WTC11 (cell line): ENCODE measurements at places on chromosomes 3 and 15.

- DNase-seq, result no peak
These were observed 22.7 kb upstream of the CHL1 start for GRCh38 chr3:173886-174285.

DNA sequence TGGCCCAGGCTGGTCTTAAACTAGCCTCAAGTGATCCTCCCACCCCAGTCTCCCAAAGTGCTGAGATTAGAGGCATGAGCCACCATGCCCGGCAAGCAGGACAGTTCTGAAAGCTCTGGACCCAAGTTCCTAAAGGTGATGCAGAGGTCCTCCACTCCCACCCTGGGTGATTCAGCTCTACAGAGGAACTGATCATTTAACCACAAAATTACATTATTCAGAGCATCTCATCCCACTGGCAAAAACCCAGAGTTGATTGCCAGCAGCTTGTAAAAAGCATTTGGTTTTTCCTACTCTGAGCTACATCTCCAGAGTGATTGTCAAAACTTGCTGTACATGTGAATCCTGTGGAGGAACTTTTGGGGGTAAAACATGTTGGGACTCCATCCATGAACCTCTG, 60.2 kb downstream of the SLTM start:
- no peak for DNase-seq

GRCh38 chr15:98787936-98788757, 139.8 kb downstream of the IGF1R start:
- no peak for DNase-seq

DNA sequence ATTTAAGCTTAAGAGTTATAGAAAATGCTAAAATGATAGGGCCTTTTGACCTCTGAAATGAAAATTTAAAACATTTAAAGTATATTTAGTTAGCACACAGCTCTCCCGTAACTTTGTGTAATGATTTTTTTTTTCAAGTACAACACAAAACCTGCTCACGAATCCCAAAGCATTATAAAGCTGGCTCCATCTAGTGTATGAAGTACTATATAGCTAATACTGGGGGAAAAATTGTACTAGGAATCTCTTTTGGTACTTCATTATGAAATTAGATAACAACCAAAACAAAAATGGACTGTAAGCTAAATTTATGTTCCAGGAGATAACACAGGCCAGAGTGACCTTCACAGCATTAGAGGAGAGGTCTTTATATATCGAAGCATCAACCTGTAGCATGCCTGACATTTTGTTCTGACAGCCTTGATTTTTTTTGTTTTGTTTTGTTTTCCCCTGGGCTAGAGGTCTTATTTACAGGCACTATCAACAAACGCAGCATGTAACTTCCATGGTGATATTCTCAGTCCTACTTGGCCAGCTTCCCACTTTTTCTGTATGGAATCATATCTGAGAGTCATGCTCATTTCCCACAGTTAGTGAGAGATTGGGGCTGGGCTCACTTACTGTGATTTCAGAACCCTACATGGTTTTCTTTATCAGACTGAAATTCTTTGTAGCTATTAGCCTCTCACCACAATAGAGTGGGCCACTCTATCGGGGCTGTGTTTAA, 116.3 kb downstream of the MITF start:
- no peak for DNase-seq

GRCh38 chr3:149620291-149621020, 37.4 kb downstream of the WWTR1 start:
- DNase-seq, result no peak

DNA sequence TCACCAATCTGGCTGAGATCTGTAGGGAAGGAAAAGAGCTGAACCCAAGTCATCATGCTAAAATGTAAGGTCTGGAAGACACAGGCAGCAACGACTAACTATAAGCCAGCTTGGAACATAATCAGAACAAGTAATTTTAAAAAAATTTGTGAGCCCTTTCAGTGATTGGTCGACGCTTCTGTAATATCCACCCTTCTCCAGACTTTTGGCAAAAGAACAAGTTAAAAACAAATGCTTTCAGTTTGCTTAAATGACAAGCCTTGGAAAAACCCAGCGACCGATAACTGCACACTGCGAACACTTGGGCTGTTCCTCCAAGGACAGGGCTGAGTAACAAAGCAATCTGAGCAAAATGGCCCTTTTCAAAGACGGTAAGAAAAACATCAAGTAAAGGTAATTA, 49.6 kb downstream of the PCSK6 start:
- no peak for DNase-seq

GRCh38 chr15:42140383-42141070, 15.9 kb downstream of the PLA2G4F start:
- no peak for DNase-seq

GRCh38 chr3:150342896-150343467, 65.1 kb upstream of the TSC22D2 start:
- DNase-seq, result no peak

DNA sequence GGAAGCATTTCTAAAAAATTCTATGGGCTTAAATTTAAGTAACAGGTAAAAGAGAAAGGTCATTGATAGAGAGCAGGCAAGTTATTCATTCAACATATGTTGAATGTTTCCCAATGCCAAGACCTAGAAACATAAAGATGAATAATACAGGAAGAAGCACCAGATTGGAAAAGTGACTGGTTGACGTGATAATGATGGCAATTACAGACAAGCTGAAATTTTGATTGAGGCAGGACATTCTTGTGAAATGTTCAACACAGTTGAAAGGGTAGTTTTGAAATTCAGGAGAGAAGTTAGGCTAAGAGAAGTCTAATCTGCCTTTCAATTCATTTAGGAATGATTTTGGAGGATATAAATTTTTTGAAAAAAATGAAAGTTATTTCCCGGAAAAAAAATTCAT, 536.3 kb upstream of the NAALADL2 start:
- DNase-seq, result no peak

GRCh38 chr3:162421721-162422120, 925.1 kb downstream of the OTOL1 start:
- DNase-seq, result no peak

- DNase-seq, result no peak
These were observed 47.4 kb downstream of the ZNF717 start for GRCh38 chr3:75737831-75738493.

DNA sequence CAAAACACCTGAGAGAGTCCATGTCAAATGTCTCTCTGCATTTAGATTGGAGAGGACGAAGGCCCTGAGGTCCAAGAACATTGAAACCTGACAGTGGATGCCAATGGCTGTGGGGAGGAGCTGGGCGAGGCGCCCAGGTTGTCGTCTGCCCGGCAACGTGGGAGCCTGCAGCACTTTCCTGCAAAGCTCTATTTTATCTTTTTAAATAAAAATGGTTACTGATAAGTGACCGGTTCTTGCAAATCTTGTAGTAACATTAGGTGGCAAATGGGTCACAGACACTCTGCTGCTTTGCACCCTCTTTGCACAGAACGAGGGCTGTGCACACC, 19.5 kb upstream of the FANCD2 start:
- DNase-seq, result no peak

DNA sequence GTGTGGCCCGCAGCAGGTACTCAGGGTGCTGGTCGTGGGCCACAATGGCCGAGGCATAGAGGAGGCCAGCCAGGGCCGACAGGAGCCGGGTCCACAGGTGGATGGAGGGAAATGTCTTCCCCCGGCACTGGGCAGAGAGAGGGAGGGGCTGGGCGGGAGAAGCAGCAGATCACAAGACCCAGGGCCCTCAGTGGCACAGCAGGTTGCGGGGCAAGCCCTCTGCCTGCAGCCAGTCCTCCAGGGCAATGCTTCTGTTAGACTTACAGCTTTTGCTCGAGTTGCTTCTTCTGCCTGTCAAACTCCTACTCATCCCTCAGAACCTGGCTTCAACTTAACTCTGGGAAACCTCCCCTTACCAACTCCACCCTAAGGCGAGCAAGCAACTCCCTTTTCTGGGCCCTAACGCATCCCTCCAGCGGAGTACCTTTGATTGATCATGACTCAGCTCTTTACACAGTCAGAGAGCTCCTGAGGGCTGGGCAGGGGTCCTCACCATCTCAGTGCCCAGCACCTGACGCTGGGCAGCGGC, 16.0 kb downstream of the TMEM44 start:
- no peak for DNase-seq

GRCh38 chr3:126482503-126483255, 7.0 kb upstream of the ZXDC start:
- DNase-seq, result no peak

- no peak for DNase-seq
These were observed 8.4 kb upstream of the MINDY2 start for GRCh38 chr15:58762731-58763130.

DNA sequence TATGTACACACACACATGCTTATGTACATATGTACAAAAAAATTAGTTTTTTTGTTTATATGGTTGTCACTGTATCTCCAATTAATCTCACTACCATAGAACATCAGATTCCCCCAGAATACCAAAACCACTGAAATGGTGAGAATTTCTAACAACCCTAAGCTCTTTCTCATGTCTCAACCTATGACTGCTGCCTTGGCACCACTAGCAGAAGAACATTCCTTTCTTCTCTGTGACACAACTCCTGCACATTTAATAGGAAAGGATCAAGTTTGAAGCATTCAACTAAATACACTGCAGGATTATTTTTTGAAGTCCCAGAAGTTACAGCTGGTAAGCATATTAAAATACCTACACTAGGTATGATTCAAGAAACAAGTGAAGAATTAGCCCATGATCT, 109.6 kb downstream of the FAM174B start:
- DNase-seq, result no peak

DNA sequence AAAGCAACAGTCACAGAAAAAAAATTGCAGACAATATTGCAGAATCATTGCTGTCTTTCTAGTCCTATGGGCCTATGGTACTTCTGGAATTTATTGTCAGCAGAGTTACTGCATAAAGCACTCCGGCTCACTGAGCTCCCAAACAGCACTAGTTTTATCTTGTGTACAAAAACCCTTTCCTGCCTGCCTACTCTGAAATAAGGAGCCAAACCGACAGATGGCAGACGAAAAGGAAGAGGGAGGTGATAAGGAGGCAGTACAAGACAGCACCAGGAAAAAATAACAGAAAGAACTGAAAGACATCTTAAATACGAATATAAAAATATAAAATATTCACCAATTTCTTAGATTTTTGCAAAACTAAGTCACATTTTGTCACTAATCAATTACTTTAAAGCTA, 15.6 kb downstream of the HERC1 start:
- DNase-seq, result no peak

DNA sequence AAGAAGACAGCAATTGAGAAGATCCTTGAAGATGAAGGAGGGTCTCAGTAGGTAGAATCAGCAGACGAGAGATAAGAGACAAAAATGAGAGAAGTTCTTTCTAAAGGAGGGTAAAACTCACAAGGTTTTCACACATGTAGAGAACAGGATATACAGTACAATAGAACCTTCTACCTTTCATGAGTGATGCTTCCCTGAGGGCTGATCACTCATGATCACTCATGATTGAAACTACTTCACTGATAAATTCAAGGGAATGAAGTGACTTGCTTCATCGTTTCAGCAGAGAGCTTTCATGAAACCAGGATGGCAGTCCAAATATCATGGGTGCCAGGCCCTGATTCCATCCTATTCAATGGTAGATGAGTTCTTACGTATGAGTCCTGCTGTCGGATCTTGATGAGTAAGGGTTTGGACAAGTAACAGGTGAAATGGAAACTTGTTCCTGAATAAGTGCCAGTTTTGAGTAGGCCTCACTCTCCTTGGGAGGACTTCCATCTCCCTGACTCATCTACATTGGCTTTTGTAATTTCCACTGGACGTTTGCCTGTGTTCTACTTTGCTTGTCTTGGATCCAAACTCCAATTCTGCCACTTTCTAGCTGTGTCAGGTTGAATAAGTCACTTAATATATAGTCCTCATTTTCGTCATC, 9.6 kb upstream of the CLDN16 start:
- no peak for DNase-seq

DNA sequence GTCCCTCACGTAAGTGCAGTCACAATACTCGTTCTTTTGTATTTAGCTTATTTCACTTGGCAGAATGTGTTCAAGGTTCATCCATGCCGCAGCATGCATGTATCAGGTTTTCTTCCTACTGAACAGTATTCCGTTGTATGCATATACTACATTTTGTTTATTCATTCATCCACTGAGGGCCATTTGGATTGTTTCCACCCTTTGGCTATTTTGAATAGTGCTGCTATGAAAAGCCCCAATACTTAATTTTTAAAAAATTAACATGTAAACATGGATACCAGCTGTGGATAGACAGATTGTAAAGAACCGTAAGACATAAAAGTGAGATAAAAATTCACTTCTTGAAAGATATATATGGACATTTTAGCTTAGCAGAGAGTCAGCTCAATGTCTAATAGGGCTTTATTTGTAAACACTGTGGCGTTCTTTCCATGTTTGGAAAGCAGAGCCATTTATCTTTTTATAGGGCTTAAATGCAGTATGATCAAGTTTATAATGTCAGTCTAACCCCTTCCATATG, 115.9 kb downstream of the VPS8 start:
- no peak for DNase-seq

DNA sequence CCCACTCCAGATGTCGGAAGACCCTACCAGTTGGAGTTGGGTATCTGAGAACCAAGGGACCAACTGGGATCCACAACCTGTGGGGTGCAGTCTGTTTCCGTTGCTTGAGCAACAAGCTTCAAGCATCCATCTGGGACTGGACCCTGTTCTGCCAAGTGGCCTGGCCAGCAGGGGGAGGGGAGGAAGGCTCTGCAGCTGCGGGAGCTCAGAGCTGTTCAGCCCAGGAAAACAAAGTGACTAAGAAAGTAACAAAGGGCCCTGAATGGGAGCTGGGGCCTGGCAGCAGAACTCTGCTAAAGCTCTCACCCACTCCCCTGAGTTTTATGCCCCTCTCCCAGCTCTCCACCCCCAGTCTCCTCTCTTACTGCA, 2.7 kb downstream of the TYRO3 start:
- peak; percentile 67 for DNase-seq

DNA sequence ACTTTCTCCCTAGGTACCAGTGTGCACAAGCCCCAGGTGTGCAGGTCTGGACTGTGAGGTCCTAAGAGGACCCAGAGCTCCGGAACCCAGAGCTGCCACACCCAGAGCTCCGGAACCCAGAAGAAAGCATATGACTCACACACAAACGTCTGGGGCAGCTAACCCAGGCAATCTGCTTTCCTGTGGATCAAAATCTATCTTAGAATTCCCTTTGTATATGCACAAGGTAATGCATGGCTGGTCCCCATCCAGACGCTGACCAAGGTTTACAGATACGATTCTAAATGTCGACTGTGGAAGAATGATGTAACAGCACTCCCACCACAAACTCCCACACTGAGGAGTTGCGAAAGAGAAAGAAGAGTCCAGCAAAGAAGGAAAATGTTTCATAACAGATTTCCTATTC, 15.7 kb downstream of the KCNMB2 start:
- no peak for DNase-seq

- DNase-seq, result no peak
These were observed 423.0 kb upstream of the TPM1 start for GRCh38 chr15:62619526-62619925.

DNA sequence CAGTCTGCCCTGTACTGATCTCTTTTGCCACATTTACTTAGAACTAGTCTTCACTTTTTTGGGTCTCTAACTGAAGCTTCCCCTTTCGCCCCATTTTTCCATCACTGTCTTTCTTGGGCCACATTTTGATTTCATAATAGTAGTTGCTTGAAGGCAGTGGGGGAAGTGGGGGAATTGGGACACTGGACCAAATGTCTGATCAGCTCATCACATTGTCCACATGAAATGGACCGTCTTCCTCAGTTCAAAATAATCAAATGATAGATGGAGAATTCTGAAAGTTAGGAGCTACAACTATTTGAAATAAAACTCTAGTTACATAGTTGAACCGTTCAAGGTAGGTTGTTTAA, 747 bp downstream of the PDCD6IP start:
- DNase-seq, result no peak
